ENCODE measurements at places on chromosomes 2 and 18.

GRCh38 chr2:46547223-46548102 is 68.1 kb downstream of the TMEM247 start:
- H3K4me3 ChIP-seq = no peak overlapping the region
- H3K27ac ChIP-seq = peak overlapping the region; percentile 3
- no peaks in the 10 kb centered on the region for H3K4me1 ChIP-seq
- DNase-seq = no peak
- no peaks in the 10 kb centered on the region for H3K27me3 ChIP-seq

- H3K27me3 ChIP-seq = no peaks in the 10 kb centered on the region
- no peak for DNase-seq
- H3K4me3 ChIP-seq = peak overlapping the region; percentile 60
- H3K4me1 ChIP-seq = no peaks in the 10 kb centered on the region
Observed at GRCh38 chr2:66443186-66443978, 8.5 kb downstream of the MEIS1 start.

- H3K4me3 ChIP-seq = no peak overlapping the region
- no peaks in the 10 kb centered on the region for H3K27me3 ChIP-seq
- DNase-seq = no peak
- H3K27ac ChIP-seq = no peak overlapping the region
- no peaks in the 10 kb centered on the region for H3K4me1 ChIP-seq
Observed at GRCh38 chr2:11874861-11875260, 128.4 kb downstream of the LPIN1 start.

DNA sequence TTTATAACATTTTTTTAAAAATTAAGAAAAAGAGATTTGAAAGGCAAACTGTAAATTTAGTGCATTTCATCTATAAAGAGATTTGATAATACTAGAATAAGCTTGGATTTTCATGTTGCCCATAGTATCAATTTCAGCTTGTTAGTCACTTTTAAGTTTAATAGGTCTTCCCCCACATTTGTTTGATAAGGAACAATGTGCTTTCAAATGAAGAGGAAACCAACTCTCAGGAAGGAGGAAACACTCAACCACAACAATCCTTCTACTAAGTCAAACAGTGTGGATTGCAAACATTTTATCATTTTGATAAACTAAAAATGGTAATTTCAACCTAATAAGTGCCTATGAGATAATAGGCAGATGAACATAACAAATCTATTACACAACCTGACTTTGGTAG is 397.1 kb upstream of the CDH20 start:
- no peak for DNase-seq
- H3K27me3 ChIP-seq = no peaks in the 10 kb centered on the region
- H3K36me3 ChIP-seq = no peaks in the 10 kb centered on the region
- no peak overlapping the region for H3K27ac ChIP-seq
- no peaks in the 10 kb centered on the region for H3K4me1 ChIP-seq

GRCh38 chr18:32366586-32367538 is 103.8 kb downstream of the GAREM1 start:
- H3K27me3 ChIP-seq = no peaks in the 10 kb centered on the region
- H3K4me1 ChIP-seq = no peaks in the 10 kb centered on the region

GRCh38 chr2:18849841-18850578 is 260.6 kb upstream of the NT5C1B start:
- no peaks in the 10 kb centered on the region for H3K4me1 ChIP-seq
- DNase-seq = no peak
- no peak overlapping the region for H3K4me3 ChIP-seq
- no peaks in the 10 kb centered on the region for H3K36me3 ChIP-seq

- H3K4me1 ChIP-seq = no peaks in the 10 kb centered on the region
- H3K4me3 ChIP-seq = no peak overlapping the region
Observed at GRCh38 chr2:141610564-141611175, 520.1 kb downstream of the LRP1B start.

Measured in Peyer's patch (tissue), 4 donors.